ENCODE measurements at places on chromosomes 12 and 14.

DNA sequence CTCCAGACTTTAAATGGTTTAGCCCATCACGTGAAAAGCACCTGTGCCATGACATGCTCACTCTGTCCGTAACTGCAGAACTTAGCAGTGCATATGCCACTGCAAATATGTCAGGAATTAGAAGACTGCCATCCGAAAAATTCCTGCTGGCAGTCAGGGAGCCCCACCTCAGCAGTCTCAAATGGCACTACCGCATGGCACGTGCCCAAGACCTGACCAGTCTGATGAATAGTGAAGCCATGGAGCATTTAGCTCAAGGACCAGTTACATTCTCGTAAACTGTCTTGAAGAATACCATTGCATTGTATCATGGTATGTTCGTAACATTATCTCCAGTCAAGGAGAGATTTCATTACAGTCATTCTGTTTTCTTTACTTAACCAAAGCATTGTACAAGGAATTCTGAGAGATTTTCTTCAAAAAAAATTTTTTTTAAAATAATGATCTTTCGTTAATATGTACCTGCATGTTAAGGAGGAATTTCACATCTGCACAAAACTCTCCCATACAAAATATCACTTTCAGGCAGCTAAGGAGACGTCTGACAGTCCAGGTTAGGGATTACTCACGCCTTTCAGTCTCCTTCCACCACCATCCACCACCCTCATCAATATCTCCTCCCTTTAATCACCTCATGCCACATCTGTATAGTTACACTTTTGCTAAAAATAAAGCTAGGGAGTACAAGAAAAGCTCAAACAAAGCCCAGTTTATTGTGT, 138.5 kb downstream of the ANO2 start:
- DNase-seq: no peak

- no peak for DNase-seq
These were observed 12.1 kb downstream of the FRMD6 start for GRCh38 chr14:51663783-51664326.

GRCh38 chr12:11710431-11710830, 61.0 kb downstream of the ETV6 start:
- DNase-seq: no peak

GRCh38 chr14:106318700-106319099, 792.3 kb downstream of the TMEM121 start:
- no peak for DNase-seq

GRCh38 chr12:90729736-90730135, 225.2 kb downstream of the CCER1 start:
- no peak for DNase-seq

GRCh38 chr12:57330992-57331391, 80.0 kb upstream of the STAC3 start:
- DNase-seq: no peak

DNA sequence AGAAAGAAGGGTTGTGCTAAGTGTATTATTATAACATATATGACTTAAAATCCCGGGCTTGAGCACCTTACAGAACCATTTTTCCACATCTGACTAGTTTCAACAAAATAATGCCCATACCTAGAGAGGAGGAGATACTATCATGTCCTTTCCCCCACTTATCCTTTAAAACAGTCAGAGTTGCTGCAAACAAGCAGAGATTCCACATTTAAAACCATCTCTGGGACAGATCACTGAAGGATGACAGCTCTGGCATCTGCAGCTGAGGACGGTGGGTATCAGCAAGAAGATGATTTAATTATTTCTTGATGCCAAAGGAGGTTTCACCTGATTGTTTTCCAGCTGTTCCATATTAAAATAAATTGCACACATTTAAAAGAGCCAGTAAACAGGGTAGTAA, 328.0 kb upstream of the TMTC1 start:
- no peak for DNase-seq

- no peak for DNase-seq
These were observed 58.4 kb upstream of the SAV1 start for GRCh38 chr14:50726372-50727107.

DNA sequence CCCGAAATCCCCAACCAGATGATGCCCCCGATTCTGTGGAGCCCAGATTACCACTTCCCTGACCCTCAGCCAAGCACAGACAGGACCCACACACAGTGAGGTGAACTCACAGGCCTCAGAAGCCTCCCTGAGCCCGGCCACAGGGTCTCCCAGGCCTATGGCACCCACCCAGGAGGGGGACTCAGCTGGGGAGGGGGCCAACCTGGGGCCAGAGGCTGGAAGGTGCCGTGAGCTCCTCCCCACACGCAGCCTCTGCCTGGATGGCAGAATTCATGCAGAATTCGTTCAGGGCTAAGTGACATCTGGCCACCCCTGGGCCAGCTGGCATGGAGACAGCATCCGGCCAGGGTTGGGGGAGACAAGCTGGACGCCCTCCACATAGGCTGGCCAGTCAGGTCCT, 11.8 kb downstream of the TMEM179 start:
- no peak for DNase-seq

DNA sequence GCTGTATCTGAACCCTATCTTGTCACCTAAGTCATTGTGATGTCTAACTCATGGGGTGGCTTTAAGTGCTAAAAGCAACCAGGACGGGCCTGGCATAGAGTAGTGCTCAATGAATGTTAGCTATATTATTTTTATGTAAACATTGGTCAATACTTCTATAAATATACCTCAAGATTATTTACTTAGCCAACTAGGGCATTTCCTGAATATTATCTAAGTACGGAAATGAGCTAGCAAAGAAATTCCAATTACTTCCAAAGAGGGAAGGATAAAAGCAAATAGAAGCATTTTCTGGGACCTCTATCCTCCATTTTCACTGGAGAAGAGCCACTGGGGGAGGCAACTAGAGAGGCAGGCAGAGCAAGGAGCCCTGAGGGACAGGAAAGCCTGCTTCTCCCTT, 20.6 kb downstream of the CCDC92 start:
- no peak for DNase-seq

DNA sequence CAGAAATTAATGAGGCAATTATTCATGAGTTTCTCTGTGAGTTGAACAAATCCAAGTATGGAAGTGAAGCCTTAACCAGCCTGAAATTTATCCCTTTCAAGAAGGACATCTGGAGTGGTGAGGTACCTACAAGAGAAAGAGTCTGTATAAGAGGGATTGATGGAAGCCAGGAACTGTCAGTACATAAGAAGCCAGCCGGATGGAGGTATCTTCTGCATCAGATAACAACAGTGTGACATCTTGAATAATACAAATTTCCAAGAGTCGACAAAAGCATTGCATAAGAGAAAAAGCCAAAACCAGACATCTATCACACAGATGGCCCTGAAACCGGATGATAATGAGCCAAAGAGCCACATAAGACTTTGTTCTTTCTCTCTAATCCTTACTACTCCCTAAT, 781.2 kb downstream of the FLRT2 start:
- DNase-seq: no peak

- no peak for DNase-seq
These were observed 60.0 kb upstream of the FBXO33 start for GRCh38 chr14:39492267-39492666.

GRCh38 chr12:131620520-131620919, 90.4 kb upstream of the SFSWAP start:
- DNase-seq: no peak

DNA sequence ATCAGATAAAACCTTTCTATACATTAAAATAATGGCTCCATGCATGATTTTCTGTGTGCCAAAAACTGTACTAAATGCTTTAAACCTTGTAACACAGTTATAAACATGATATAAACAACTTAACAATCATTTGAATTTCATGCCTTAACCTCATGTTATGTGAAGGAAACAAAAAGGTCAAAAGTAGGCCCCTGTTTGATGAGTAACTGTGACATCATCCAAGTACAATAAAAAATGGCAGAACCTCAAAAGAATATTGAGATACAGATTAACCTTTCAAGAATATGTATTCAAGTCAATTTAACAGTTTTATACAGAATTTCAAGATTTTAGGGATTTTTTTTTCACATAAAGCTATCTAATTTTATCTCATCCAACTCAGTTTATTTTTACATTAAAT, 310.7 kb upstream of the DCN start:
- no peak for DNase-seq

DNA sequence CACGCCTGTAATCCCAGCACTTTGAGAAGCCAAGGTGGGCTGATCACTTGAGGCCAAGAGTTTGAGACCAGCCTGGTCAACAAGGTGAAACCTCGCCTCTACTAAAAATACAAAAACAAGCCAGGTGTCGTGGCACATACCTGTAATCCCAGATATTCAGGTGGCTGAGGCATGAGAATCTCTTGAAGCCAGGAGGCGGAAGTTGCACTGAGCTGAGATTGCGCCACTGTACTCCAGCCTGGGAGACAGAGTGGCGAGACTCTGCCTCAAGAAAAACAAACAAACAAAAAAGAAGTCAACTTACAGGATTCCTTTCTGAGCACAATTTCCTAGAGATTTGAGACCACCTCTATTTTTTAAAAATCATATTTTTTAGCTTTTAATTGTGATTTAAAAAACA, 45.3 kb downstream of the DGLUCY start:
- no peak for DNase-seq

DNA sequence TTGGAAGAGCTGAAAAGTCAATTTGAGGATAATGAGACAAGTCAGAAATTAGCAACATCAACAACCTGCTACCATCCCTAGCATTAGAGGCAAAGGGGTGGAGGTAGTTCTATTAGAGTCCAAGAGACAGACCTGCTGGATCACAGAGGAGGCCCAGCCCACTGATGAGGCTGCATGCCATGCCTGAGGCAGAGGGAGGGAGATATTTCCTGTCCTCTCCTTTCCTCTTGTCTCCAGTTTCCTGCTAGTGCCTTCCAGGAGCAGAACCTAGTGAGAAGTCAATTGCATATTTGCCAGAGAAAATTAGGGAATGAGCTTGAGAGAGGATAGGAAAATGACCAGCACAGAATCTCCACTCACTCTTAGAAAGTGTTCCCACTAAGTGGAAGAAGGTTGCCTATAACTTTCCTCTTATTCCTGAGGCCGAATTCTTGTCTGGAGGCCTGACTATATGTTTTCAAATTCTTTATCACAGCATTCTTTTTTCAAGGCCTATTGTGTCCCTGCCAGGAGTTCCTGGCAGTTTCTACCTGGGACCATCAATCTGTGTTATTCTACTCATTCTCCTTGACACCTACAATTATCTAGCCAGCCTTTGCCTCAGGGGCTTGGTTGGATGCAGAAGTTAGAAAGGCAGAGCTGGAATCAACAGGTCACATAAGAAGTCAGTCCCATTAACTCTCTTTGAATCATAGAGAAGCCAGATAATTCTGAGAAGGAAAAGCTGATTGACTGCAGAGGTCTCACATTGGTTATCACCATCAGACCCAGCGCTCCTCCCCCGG, 121.9 kb downstream of the EMP1 start:
- no peak for DNase-seq

DNA sequence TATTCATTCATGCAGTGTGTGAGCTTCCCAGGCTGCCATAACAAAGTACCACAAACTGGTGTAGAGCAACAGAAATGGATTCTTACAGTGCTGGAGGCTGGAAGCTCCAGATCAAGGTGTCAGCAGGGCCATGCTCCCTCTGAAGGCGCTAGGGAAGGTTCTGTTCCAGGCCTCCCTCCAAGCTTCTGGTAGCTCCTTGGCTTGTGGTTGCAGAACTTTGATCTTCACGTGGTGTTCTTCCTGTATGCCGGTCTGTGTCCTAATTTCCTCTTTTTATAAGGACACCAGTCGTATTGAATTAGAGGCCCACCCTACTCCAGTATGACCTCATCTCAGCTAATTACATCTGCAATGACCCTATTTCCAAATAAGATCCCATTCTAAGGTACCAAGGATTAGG, 3.1 kb downstream of the OTUB2 start:
- no peak for DNase-seq

GRCh38 chr12:1795221-1795784, 25.1 kb upstream of the LRTM2 start:
- no peak for DNase-seq

GRCh38 chr12:86712425-86712843, 456.2 kb upstream of the MGAT4C start:
- no peak for DNase-seq

DNA sequence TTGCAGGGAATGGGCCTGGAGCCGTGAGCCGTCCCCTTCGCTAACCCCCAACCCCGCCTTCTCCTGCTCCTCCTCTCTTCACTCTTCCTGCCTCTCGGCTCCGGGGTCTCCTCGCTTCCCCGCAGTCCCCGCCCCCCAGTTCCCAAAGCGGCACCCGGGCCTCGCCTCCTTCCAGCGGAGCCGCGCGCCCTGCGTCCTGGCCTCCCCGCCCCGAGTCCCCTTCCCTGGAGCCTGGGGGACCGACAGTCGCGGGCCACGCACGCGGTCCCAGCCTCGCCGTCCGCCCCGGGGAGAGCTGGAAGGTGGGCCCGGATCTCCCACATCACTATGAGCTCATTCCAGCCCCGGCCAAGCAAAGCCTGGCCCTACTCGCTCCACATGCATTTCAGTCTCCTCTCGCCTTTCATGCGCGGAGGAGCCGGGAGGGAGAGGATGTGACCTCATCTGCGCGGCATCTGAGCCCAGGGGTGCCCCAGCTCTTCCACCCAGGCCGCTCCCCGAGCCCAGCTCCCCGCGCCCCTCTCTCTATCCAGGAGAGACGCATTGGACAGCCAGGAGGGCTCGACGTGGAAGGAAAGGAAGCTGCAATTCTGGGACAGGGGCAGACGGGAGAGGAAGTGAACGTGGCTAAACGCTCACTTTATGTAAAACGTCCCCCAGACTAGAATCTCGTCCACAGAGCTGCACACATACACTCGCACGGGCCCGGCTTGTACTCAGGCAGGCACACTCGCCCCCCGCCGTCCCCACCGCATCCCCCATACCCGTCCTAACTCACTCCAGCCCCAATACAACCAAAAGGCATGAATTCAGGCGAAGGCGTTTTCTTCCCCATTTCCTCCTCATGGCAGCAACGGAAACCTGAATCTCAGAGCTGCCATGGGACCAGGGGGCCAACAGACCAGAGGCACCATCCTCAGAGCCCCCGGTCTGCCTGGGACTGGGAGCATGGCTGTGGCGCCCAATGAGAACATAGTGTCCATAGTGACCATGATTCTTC, 108.7 kb upstream of the CCND2 start:
- no peak for DNase-seq

GRCh38 chr12:3662521-3662921, 90.4 kb downstream of the CRACR2A start:
- DNase-seq: no peak

GRCh38 chr14:76267322-76268046, 108.5 kb upstream of the ESRRB start:
- peak; percentile 33 for DNase-seq

DNA sequence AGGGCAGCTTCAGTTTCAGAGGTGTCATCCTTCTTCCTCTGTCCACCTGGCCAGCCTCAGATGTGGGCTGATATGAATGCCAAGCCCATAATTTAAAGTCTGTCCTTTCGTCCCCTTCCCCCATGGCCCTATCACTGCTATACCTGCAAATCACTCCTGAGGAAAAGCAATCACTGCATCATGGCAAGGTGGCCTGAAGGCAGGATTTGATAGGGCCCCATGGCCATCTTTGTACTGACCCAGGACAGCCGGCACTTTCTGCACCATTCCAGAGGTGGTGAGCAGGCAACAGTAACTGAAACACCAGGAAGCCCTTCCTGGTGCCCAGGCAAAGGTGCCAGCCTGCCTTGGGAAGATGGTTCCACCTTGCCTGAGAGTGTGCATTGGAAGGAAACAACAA, 60.8 kb downstream of the ANO2 start:
- no peak for DNase-seq

- DNase-seq: no peak
These were observed 130.9 kb downstream of the MIPOL1 start for GRCh38 chr14:37328673-37329072.
